ENCODE measurements at places on chromosomes 1 and 21.

DNA sequence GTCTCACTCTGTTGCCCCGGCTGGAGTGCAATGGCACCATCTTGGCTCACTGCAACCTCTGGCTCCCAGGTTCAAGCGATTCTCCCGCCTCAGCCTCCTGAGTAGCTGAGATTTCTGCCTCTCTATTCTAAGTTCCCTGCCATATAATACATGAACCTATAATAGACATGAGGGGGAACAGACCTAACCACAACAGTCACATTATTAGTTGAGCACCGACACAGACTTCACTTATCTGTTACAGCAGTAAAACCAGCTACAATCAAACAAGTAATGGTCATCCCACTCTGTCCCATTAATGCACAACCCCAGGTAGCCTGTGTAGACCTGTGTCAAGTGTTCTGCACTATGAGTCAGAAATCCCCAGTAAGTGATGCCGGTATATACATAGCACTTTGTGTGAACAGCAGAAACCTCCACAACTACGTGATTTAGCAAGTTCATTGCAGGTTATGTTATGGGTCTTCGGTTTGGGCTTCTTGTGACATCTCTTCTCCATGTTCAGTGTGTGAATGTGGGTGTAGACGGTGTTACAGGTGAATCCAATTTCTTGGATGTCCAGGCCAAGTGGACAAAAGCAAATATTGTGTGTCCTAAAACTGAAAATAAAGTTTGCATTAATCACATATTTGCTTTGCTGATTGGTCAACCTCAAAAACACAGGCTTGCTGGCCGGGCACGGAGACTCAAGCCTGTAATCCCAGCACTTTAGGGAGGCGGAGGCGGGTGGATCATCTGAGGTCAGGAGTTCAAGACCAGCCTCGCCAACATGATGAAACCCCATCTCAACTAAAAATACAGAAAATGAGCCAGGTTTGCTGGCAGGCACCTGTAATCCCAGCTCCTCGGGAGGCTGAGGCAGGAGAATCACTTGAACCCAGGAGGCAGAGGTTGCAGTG lies 3.6 kb downstream of the MMACHC start:
- no peak for DNase-seq

DNA sequence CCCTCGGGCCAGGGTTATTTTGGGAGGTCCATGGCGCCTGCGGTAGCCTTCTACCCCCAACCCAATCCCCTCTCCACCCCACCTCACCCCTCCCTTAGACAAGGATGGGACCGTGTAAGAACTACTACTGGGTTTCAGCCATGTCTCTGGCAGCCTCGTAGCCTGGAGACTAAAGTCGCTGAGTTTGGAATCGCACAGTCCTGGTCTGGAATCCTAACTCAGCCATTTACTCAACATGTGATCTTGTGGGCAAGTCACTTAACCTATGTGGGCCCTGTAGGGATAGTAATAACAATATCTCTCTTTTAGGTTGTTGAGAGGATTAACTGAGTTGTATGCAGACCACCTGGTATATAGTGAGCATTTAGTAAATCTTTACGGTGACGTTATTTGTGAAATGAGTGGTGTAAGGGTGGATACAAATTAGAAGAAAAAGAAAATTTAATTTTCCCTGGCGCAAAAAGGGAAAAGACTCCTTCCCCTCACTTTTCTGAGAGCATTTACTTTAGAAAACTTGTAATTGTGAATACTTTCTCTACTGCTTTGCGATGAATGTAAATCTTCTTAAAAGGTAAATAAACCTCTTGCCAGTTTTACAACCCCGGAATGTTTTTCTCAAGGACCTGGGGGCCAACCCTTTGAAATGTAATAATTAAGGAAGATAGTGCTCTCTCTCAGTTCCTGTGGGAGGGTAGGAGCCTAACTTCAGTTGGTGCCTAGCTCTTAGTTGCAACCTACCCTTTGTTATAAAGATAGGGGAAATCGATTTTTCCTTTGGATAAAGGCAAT lies 615 bp upstream of the MRPS15 start:
- no peak for DNase-seq

DNA sequence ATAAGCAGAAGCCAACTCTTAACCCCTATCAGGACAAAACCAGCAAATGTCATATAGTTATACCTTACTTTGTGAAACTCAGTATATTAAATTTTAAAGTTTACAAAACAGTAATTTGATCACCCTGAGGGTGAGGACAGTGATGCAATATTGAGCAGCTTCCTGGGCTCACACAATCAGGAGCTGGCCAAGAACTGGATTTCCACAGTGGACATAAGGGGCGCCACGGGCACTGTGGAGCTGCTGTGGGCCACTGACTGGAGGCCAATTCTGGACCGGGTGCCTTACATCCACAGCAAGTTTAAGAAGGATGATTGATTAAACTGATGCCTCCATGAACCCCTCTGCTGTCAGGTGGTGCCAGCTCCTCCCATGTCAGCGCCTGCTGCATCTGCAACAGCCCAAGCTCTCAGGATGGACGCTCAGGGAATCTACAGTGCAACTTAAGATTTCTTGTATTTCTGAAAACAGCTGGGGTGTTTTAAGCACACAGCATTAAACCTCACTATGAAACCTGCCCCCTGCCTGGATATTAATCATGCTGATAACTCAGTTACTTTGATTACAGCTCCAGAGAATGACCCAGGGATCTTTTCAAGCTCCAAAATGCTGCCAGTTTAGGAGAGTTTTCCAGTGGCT lies 55.9 kb downstream of the TOR3A start:
- no peak for DNase-seq

GRCh38 chr1:165857046-165857801 lies 29.8 kb downstream of the UCK2 start:
- no peak for DNase-seq
